ENCODE measurements at places on chromosomes 1 and 21.

GRCh38 chr1:23915466-23915865 is 2.3 kb upstream of the CNR2 start:
- DNase-seq, result no peak

DNA sequence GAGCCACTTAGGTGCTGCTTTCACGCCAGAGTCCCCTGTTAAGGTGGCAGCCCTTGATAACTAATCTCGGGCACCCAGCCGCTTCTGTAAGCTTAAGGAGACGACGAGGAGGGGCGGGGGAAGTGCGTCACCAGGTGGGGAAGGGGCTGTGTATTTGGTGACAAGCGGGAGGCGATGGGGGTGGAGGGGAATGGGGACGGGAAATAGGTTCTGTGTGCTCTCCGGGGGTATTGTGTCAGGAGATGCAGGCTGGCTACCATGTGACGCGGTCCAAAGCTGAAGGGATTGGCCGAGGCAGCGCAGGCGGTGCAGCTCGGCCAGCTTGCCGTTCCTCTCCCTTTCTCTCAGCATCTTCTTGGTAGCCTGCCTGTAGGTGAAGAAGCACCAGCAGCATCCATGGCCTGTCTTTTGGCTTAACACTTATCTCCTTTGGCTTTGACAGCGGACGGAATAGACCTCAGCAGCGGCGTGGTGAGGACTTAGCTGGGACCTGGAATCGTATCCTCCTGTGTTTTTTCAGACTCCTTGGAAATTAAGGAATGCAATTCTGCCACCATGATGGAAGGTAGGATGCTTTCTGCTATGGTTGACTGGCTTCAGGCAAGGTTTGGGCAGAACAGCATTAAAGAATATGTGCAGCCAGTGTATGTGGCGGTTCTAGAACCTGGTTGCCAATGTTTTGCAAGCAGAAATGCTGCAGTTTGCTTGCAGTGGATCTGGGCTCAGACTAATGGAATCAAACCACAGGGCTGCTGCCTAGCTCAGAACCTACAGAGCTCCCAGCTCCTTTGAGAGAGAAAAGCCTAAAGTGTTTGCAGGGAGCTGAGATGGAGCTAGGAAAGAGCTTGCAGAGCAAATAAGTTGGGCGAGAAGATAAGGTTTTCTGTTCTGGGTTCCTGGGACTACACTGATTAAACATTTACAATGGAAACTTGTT is at the start of gene SGIP1:
Gene SGIP1, plus strand, starts transcription at position 350 of the 937 bp plus-strand sequence. Its CDS starts 206 bp downstream, at position 556.
- peak; percentile 90 for DNase-seq

DNA sequence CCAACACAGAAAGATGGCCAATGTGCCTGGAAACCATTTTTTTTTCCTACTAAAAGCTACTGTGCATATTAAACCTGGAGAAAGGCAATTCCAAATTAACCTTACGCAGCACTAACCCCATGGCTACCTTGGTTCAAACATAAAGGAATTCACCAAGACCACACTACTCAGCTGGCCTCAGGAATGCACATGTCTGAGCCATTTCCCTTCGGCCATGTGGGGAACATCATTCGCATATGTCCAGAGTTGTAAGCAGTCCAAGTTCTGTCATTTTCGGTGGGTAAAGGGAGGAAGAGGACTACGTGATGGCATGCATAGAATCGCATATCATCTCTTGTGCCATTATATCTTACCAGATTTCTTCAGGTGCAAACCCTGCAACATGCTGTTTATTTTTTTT is 175.4 kb downstream of the NTMT2 start:
- no peak for DNase-seq

DNA sequence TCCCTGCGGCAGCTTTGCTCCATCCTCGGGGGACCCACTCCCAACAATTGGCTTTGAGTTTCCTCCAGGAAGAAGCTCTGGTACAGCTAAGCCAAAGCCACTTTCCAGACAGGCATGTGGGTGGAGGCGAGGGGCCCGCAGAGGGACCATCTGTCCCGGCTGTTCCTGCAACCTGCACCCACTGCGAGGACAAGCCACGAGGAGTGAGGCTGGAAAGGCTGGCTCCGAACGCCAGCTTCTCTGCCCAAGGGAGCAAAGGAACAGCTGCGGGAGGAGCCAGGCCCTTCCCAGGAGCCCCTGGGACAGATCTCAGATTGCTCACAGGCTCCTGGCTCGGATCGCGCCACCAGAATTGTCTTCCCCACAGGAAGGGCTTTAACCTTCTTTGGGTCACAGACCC is 28.3 kb upstream of the PEF1 start:
- DNase-seq, result no peak

- no peak for DNase-seq
Observed at GRCh38 chr1:179968994-179969919, 14.6 kb downstream of the CEP350 start.
